Heart left ventricle (tissue), 16 donors: ENCODE measurements at places on chromosomes 11 and 22. TPM values are rescaled to one million over a fixed set of nuclear protein-coding genes. Genes with fewer than 3 reads are reported as not detected.

The TNNT3 gene
- polyA plus RNA-seq: 45.5 TPM

The MIOX gene
- not detected for polyA plus RNA-seq

DNA sequence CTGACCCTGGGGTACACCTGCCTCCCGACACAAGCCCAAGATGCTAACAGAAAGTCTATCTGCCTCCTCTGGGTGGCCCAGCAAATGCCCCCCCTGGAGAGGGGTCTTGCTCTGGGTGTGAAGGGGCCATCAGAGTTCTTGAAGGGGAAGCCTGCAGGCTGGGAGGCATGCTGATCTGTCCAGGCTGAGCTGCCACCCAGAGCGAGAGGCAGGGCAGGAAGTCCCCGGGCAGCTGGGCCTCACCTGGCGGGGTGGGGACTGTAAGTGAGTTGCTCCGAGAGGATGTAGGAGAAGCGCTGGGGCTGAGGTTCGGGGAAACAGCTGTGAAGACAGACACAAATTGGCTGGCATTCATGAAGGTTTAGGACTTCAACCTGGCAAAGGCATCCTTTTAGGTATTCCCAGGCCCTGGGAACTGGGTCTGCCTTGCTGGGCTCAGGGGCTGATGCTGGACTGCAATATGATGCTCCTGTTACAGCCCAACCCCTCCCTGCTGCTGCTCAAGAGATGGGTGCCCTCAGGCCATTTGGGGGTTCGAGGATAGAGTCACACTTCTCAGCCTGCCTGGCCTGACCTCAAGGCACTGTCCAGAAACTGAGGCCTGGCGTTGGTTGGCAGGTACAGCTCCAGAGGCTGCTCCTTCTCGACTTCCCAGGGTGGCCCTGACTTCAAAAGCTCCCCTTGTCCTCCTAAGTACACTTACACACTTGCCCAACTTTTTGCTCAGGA, 60.2 kb upstream of the LYVE1 start:
- H3K4me3 ChIP-seq: no peak overlapping the region
- H3K4me1 ChIP-seq: no peaks in the 10 kb centered on the region
- no peaks in the 10 kb centered on the region for H3K36me3 ChIP-seq

GRCh38 chr22:31284281-31285155, 7.8 kb downstream of the PIK3IP1 start:
- H3K4me1 ChIP-seq: peaks cover 24% of the 10 kb centered on the region
- no peak overlapping the region for H3K27ac ChIP-seq
- DNase-seq: no peak
- peaks cover 66% of the 10 kb centered on the region for H3K36me3 ChIP-seq
- no peaks in the 10 kb centered on the region for H3K27me3 ChIP-seq

DNA sequence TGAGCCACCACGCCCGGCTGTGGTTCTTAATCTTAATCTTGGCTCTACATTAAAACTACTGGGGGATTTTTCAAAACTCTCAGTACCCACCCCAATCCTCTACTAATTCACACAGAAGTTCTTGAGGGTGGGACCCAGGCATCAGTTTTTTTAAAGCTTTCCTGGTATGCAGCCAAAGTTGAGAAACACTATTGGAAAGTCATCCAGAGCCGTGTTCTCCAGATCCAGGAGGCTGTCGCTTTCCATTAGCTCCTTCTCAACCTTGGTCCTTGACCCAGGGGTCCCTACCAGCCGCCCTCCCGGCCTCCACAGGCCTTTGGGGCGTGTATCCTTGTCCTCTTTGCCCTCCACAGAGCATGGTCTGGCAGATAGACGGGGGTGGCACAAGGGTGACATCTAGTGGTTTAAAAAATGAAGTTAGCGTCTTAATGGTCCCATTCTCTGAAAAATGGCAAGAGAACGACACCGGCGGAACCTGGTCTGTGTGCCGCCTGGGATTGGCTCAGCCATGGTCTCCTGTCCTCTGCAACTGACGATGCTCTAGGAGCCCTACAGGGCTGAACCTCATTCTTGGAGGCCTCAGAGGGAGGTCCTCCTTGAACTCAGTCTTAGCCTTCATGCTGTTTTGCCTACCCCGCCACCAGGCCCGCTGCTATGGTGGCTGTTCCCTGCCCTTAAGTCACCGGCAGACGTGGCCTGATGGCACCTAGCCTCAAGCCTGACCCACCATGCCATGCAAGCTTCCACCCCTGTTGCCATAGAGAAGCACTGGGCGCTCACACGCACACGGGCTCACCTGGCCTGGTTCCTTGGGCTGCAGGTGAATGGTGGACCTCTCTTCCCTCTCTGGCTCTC, 152.0 kb upstream of the SYN3 start:
- H3K36me3 ChIP-seq: no peaks in the 10 kb centered on the region
- H3K4me1 ChIP-seq: no peaks in the 10 kb centered on the region
- H3K27ac ChIP-seq: no peak overlapping the region
- DNase-seq: no peak
